ENCODE measurements at places on chromosomes 6 and 20. TPM values are rescaled to one million over a fixed set of nuclear protein-coding genes. Genes with fewer than 3 reads are reported as not detected.

- H3K27ac ChIP-seq, result no peak overlapping the region
- no peaks in the 10 kb centered on the region for H3K36me3 ChIP-seq
- H3K4me3 ChIP-seq, result no peak overlapping the region
- no peak for DNase-seq
- H3K4me1 ChIP-seq, result no peaks in the 10 kb centered on the region
- no peaks in the 10 kb centered on the region for H3K27me3 ChIP-seq
These were observed 56.6 kb downstream of the MMUT start for GRCh38 chr6:49406250-49406970.

GRCh38 chr20:47432834-47433210 is 68.9 kb upstream of the NCOA3 start:
- no peak overlapping the region for H3K4me3 ChIP-seq
- no peak overlapping the region for H3K27ac ChIP-seq
- DNase-seq, result no peak
- no peaks in the 10 kb centered on the region for H3K27me3 ChIP-seq
- H3K4me1 ChIP-seq, result no peaks in the 10 kb centered on the region

GRCh38 chr6:166194914-166195859 is 27.5 kb upstream of the TBXT start:
- no peak overlapping the region for H3K27ac ChIP-seq
- peaks cover 4% of the 10 kb centered on the region for H3K4me1 ChIP-seq
- peaks cover 11% of the 10 kb centered on the region for H3K27me3 ChIP-seq
- no peaks in the 10 kb centered on the region for H3K36me3 ChIP-seq

- no peaks in the 10 kb centered on the region for H3K36me3 ChIP-seq
- no peak for DNase-seq
- H3K27me3 ChIP-seq, result no peaks in the 10 kb centered on the region
- peak overlapping the region; percentile 62 for H3K27ac ChIP-seq
- H3K4me3 ChIP-seq, result no peak overlapping the region
These were observed 43.6 kb downstream of the FGD2 start for GRCh38 chr6:37048851-37049757.

DNA sequence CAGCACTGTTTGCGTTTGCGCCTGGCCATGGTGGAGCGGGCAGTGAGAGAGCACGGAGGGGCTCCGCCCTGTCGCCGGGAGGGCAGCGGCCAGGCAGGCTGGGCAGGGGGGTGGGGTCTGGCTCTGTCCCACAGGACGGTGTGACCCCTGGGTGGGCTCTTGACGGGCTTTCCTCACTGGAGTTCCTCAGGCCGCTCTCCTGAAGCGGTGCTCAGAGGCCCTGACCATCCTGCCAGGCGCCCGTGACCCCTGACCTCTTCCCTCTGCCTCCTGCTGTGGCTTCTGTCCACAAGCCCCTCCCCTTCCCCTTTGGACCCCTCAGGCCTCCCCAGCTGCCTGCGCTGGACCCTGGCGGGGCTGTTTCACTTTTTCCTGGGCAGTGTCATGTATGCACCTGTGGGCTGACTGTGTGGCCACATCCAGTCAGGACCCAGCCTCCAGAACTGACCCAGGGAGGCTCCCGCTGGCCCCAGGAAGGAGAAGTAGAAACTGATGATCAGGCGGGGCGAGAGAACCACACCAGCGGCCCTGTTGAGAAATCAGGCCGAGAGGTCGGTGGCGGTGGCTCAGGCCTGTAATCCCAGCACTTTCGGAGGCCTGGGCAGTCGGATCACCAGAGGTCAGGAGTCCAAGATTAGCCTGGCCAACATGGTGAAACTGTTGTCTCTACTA is 1.2 kb downstream of the OGFR start:
- no peak for DNase-seq
- H3K27me3 ChIP-seq, result no peaks in the 10 kb centered on the region
- peaks cover 37% of the 10 kb centered on the region for H3K4me1 ChIP-seq
- H3K27ac ChIP-seq, result peak overlapping the region; percentile 91

DNA sequence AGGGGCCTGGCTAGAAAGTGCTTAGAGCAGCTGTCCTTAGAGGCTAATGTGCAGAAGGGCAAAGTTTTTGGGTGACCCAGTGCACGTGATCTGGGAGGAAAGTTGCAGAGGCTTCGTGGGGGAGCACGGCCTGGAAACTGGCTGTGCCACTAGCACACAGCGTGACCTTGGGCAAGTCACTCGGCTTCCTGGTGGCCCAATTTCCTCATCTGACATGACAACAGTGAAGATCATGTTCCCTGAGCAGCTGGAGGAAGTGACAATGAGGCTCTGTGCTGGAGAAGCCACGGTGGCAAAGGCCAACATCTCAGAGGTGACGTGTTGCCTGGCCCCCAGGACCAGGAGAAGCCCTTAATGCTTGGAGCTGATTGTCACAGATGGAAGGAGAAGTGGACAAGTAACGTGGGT is 99.5 kb downstream of the FOXC1 start:
- DNase-seq, result no peak
- no peaks in the 10 kb centered on the region for H3K36me3 ChIP-seq
- no peaks in the 10 kb centered on the region for H3K27me3 ChIP-seq
- H3K27ac ChIP-seq, result no peak overlapping the region
- H3K4me1 ChIP-seq, result no peaks in the 10 kb centered on the region
- H3K4me3 ChIP-seq, result no peak overlapping the region

DNA sequence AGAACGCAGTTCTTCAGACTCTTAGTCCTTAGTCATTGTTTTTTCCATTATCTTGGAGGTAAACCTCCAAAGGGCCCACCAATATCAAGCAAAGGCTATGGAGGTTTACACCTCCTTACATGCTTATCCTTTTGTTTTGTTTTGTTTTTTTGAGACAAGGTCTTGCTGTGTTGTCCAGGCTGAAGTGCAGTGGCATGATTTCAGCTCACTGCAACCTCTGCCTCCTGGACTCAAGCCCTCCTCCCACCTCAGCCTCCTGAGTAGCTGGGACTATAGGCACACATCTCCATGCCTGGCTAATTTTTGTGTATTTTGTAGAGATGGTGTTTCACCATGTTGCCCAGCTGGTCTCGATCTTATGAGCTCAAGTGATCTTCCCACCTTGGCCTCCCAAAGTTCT is 26.3 kb downstream of the ADGRG6 start:
- DNase-seq, result no peak
- H3K27ac ChIP-seq, result no peak overlapping the region
- no peaks in the 10 kb centered on the region for H3K36me3 ChIP-seq
- no peak overlapping the region for H3K4me3 ChIP-seq
- no peaks in the 10 kb centered on the region for H3K27me3 ChIP-seq

GRCh38 chr6:142945446-142946180 is 637 bp upstream of the HIVEP2 start:
- H3K36me3 ChIP-seq, result no peaks in the 10 kb centered on the region
- peak overlapping the region; percentile 96 for H3K4me3 ChIP-seq
- peaks cover 38% of the 10 kb centered on the region for H3K4me1 ChIP-seq
- peak; percentile 92 for DNase-seq

- no peaks in the 10 kb centered on the region for H3K36me3 ChIP-seq
- no peaks in the 10 kb centered on the region for H3K4me1 ChIP-seq
- no peak overlapping the region for H3K4me3 ChIP-seq
These were observed 101.1 kb downstream of the CDK19 start for GRCh38 chr6:110714143-110714542.

GRCh38 chr6:54252496-54252895 is 55.7 kb upstream of the TINAG start:
- H3K4me1 ChIP-seq, result peaks cover 15% of the 10 kb centered on the region
- H3K36me3 ChIP-seq, result no peaks in the 10 kb centered on the region
- DNase-seq, result no peak
- no peaks in the 10 kb centered on the region for H3K27me3 ChIP-seq
- no peak overlapping the region for H3K4me3 ChIP-seq

DNA sequence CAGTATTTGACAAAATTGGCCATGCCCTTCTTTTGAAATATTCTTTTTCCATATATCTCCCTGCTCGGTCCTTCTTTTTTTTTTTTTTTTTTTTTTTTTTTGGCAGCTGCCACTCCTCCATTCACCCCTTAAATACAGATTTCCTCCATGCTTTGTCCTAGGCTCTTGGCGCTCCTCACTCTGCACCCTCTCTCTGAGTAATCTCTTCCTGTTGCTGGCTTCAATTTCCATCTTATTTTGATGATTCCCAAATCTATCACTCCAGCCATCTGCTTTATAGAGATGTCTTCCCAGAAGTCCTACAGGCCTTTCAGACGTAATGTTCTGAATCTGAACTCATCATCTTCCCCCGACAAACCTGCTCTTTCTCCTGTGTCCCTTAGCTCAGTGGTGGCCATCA is 12.8 kb upstream of the KLHL32 start:
- H3K27ac ChIP-seq, result no peak overlapping the region
- H3K27me3 ChIP-seq, result no peaks in the 10 kb centered on the region
- H3K36me3 ChIP-seq, result no peaks in the 10 kb centered on the region
- no peaks in the 10 kb centered on the region for H3K4me1 ChIP-seq

DNA sequence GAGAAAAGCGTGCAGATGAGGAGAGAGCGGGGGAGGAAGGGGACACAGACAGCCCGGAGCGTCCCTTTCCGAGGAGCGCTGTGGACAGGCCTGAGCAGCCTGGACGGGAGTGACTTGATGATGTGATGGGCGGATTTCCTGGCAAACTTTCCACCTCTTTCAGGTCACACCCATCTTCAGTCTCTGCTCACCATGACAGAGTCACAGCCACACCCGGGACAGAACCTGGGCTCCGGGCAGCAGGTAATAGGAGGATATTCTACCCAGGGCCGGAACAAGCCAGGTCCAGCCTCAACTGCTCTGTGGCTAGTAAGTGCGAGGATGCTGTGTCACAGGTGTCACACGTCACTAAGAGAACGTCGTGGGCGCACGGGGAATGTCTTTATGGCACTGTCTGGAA is 84.3 kb downstream of the THBS2 start:
- H3K4me3 ChIP-seq, result no peak overlapping the region
- H3K4me1 ChIP-seq, result no peaks in the 10 kb centered on the region
- no peak for DNase-seq

- no peak for DNase-seq
- no peak overlapping the region for H3K27ac ChIP-seq
- H3K4me1 ChIP-seq, result no peaks in the 10 kb centered on the region
- H3K27me3 ChIP-seq, result no peaks in the 10 kb centered on the region
These were observed 12.1 kb upstream of the SUMO4 start for GRCh38 chr6:149387779-149388512.

DNA sequence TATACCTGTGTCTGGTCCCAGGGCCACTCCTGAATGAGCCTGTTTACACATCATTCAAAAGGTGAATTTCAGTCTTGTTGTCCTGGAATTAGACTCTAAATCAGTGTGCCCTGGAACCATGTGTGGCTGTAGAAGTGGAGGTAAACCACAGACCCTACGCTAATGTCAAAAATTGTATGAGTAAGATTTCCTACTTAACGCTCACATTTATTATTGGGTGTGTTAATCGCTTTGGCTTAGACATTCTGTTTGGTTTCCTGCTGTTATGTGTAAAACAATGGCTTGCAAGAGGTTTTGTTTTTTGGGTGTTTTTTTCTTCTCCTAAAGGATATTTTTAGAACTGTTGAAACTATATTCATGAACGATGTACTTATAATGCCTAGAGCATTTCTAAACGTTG is 19.3 kb downstream of the PLCB1 start:
- no peak overlapping the region for H3K4me3 ChIP-seq
- no peaks in the 10 kb centered on the region for H3K27me3 ChIP-seq
- no peak for DNase-seq
- peak overlapping the region; percentile 71 for H3K27ac ChIP-seq

GRCh38 chr6:28953039-28953584 is 29.3 kb upstream of the TRIM27 start:
- no peak overlapping the region for H3K27ac ChIP-seq
- no peak for DNase-seq
- no peaks in the 10 kb centered on the region for H3K27me3 ChIP-seq
- H3K36me3 ChIP-seq, result no peaks in the 10 kb centered on the region

- H3K36me3 ChIP-seq, result no peaks in the 10 kb centered on the region
- peak; percentile 74 for DNase-seq
- no peak overlapping the region for H3K4me3 ChIP-seq
These were observed 27.9 kb upstream of the BMP6 start for GRCh38 chr6:7697820-7698623.

DNA sequence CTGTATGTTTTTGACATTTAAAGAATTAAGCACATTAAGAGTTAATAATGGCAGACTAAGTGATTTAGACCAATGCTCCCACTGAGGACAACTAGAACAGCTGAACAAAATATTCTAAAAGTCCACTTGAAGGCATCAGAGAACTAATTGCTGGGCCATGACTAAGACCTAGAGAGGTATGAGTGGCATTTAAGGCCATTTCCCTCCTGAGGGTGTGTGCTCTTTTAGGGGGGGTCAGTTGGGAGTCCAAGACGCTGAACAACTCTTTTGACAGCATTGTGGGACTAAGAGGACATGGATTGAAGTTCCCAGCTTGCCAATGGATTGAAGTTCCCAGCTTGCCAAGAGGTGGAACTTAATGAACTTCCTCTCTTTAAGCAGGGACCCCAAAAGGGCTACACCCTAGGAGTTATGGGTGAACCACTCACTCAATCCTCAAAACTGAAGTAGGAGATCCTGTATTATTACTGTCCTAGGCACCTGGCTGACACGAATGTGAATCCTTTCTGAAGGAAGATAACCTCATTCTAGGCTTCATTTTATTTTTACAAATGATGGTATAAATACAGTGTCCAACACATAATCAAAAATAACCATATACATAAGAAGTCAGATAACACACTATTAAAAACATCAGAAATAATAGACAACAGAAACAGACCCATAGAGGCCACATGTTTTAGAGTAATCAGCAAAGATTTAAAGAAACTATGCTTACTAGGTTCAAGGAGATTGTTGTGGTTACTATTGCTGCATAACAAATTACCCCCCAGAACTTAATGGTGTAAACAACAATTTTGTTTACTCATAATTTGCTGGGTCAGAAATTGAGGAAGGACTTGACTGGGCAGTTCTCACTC is 175.1 kb downstream of the VEGFA start:
- H3K4me1 ChIP-seq, result no peaks in the 10 kb centered on the region
- no peak overlapping the region for H3K4me3 ChIP-seq
- no peaks in the 10 kb centered on the region for H3K27me3 ChIP-seq
- H3K27ac ChIP-seq, result no peak overlapping the region
- no peak for DNase-seq

DNA sequence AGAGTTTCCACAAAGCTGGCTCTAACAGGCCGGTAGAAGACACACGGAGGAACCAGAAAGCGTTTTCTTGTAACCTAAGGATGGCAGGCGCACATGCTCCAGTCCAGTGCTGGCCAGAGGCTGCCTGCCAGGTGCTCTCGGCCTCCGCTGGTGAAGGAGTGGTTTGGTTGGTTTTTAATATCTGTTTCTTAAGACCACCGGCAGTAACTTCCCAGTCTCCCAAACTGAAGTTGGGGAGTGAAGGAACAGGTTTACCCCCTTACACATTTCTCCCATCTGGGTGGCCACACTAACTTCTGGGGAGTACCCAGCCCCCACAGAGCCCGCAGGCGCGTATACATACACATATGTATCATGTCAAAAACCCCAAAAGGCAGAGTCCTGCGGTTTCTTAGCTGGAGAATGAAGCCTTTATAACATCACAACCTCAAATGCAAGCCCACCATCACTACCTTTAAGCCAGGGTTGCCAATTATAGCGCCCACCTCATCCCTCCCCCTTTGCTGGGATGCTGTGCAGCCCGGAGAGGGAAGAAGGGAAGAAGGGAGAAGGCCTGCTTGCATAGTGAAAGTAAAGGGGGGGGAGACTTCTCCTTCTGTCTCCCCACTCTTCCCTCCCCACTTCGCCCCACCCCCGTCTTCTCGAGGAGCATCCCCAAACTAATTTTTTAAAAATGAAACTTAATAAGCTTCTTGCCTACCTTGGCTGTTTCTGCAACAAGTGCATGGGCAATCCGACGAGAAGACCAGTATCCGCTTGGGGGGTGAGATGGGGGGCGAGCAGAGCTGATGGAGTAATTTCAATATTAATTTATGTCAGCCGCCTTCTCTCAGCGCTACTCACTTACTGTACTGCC is 1.0 kb downstream of the TRERF1 start:
- H3K27me3 ChIP-seq, result no peaks in the 10 kb centered on the region
- peak overlapping the region; percentile 78 for H3K4me3 ChIP-seq
- peak; percentile 92 for DNase-seq
- peaks cover 27% of the 10 kb centered on the region for H3K4me1 ChIP-seq

The KIAA1755 gene
- 7.3 TPM for total RNA-seq

The PBOV1 gene
- total RNA-seq, result not detected

The SIM1 gene
- total RNA-seq, result not detected

The LIME1 gene
- 9.6 TPM for total RNA-seq

The MEI4 gene
- total RNA-seq, result 0.39 TPM

The CYP24A1 gene
- not detected for total RNA-seq

Data from esophagus muscularis mucosa (tissue), 4 donors.